Effector CD8-positive, alpha-beta T cell (primary cell): ENCODE measurements at places on chromosomes 3 and 15.

GRCh38 chr3:180804916-180805315, 107.6 kb upstream of the FXR1 start:
- no peak for DNase-seq

- DNase-seq: no peak
Measured at GRCh38 chr15:69156736-69157381, 3.6 kb upstream of the GLCE start.

GRCh38 chr3:15804553-15805095, 6.8 kb upstream of the ANKRD28 start:
- DNase-seq: no peak

DNA sequence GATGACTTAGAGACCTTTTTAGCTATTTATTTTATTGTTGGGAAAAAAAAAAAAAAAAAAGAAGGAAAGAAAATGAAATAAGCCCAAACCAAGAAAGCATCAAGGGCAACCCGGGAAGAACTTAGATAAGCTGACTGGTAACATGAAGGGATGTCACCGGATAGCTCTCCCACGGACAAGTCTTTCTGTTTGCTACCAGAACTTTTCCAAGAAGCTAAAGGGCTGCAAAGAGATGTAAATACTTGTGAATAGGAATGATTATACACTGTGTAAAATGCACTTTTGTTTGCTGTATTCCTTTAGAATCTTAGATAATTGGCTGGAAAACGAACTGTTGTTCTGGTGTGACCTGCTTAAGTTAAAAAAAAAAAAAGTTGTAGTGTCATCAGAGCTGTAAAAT, 2.8 kb downstream of the FOXB1 start:
- no peak for DNase-seq

DNA sequence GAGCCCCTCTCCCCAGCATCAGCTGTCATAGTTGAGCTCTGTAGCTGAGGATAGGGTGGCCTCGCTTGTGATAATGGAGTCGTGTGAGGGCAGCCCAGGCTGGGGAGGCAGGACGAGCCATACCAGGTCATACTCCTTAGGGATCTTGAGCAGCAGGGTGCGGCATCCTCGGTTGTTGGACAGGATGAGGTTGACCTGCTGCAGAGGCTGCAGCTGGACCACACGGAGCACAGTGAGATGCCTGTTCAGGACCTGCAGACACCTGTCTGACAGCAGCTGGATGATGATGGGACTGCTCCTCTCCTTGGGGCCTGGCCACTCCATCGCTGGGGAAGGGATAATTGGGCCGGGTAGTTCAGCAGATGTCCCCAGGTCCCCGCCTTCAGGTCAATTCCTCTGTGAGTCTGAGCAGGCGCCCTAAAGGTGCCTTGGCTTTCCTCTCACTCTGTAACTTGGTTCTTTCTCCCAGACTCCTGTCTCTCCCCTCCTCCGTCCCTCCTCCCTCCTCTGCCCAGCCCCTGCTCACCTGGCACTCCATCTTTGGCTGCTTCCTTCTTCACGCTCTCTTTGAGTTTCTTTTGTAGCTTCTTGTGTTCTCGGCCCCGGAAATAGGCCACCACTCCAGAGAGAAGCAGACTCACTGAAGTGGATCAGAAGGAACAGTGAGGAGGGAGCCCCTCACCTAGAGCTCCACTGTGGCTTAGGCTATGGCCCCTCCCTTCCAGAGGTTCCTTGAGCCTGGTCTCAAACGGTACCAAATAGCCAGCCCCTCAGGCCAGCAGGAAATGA, 7.8 kb downstream of the DUOX2 start:
- DNase-seq: no peak

DNA sequence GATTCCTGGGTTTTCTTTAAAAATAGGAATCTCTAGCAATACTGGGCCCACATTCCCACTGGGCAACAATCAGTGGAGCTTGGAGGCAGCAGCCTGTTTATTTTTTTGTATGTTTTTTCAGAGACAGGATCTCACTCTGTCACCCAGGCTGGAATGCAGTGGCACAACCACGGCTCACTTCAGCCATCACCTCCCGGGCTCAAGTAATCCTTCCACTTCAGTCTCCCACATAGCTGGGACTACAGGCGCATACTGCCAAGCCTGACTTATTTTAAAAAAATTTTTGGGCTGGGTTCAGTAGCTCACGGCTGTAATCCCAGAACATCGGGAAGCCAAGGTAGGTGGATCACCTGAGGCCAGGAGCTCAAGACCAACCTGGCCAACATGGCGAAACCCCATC, 29.1 kb upstream of the GNB5 start:
- no peak for DNase-seq

DNA sequence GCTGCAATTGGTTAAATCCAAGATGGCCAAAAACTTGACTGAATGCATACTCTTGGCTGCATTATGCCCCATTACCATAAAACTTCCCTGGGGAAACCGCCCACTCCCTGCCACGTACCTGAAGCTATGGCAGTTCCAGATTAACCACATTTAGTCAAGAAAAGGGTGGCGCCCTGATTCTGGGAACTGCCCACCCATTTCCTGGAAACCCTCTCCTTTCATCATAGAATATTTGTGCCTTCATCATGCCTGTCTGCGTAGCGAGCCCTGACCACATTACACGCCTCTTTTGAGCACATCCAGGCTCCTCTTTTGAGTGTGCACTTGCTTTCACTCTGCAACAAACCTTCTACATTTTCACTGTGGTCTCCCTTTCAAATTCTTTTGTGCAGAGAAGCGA, 5.2 kb downstream of the LINS1 start:
- peak; percentile 90 for DNase-seq

GRCh38 chr3:150346981-150347863, 60.9 kb upstream of the TSC22D2 start:
- DNase-seq: no peak

GRCh38 chr3:194688200-194688740, 2.6 kb downstream of the FAM43A start:
- DNase-seq: no peak

- no peak for DNase-seq
Measured at GRCh38 chr3:139894643-139894989, 40.4 kb upstream of the CLSTN2 start.

DNA sequence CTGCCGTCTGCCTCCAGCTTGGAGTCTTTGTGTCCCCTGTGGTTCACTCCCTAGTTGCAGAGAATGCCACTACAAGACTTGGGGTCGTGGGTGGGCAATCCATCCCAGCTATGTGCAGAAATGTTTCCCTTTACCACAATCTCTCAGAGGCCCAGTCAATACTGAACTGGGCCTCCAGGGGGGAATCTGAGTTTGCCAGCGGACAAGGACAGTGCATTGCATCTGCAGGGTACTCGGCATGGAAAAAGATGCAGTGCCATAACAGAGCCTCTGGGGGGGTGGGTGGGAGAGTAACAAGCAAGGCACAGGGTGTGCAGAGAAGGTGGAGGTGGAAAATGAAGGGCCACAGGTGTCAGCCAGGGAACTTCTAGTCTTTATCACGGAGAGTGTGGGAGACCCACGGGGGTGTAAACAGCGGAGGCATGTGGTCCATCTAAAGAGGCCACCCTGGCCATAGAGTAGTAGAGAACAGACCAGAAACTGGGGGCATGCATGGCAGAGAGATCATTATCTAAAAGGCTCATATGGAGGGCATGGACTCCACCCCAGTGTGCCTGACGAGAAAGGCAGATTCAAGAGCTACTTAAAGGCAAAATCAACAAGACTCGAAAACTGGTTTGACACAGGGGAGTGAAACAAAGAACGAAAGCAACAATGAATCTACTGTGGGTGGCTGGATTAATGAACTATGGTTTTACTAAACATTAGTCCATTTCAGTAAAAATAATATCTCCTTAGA, 182.4 kb downstream of the ANXA2 start:
- no peak for DNase-seq

DNA sequence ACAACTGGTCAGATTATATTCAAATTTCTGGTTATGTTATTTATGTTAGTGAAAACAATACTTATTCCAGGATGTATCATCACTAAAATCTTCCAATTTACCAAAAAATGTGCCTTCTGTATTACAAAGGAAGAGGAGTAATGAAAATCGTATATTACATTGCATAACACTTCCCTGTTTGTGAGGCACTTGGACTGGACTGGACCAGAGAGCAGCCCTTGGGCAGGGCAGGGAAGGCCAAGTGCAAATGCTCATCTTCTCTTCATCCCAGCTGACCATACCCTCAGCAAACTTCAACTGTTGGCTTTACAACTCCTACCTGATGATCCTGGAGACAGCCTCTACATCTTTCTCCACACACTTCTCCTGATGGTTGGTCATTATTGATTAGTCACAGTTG, 285.7 kb upstream of the MME start:
- DNase-seq: no peak

- DNase-seq: no peak
Measured at GRCh38 chr3:86251781-86252180, 739.2 kb downstream of the VGLL3 start.

- DNase-seq: no peak
Measured at GRCh38 chr3:174308736-174309135, 550.4 kb upstream of the NAALADL2 start.

GRCh38 chr3:39980058-39980457, 170.6 kb downstream of the MYRIP start:
- DNase-seq: no peak

DNA sequence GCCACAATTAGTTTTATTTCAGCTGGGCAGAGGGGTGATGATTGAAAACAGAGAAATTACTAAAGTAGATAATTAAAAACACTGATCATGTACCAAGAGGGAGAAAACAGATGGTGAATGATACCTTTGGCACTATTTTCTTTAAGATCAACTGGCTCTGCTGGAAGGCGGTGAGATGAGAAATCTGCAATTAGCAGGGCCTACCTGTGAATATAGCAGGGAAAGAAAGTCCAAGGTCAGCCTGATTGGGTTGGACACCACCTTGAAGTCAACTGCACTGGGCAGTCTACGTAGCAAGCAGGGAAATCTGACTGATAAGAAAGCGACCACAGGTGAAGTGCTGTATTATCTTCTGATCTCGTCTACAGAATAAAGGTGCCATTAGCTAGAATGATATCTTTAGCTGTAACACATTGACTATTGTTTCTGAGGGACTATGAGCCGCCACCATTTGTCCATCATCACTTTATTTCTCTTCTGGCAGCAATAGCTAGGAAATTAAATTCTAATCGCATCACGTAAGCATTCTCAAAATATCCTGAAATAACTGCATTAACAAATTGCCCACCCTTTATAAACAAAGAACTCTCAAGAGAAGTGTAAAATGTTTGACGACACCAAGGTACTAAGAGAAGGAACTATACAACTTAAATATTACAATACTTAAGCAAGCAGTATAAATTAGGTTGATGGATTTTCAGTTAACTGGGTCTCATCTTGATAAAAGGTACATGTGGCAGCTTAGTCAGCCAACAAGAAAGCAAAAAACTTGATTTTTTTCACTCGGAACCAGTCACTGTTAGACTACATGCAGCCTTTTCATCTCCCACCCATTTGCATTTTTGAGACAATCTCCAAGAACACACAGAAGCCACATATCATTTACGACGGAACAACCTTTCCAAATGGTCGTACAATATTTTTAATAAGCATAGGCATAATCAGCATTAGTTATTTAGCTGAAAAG, 1.3 kb downstream of the NEDD4 start:
- no peak for DNase-seq

DNA sequence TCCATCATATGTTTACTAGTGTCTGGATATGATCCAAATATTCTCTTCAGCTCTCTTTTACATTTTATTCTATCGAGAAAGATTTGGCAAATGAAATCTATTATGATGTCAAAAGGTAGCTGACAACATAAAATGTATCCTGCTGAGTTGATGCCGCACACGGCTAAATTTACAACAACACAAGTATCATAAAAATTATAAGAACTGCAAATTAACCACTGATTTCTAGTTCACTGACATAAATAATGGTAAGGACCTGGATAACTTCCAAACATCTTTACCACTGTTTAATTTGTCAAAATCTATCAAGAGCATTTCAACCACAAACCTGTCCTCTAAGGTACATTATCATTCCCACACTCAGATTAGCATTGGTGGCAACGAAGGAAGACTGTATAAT, 244.5 kb downstream of the FOXP1 start:
- no peak for DNase-seq

DNA sequence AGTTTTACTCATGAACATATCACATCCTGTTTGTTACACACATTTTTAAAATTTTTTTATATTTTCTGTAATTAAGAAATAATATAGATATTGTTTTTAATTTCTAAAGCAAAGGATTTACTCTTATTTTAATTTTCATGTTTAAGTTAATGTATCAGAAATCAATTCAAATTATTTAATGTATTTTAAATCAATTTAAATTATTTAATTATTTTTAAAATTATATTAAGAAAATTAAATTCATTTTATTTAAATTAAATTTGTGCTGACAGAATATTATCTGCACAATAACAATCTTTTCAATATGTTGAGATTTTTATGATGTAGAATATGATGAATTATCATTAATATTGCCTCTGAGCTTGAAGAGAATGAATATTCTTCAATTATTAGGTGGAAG, 681.2 kb upstream of the ALCAM start:
- DNase-seq: no peak

GRCh38 chr3:179512378-179512777, 50.3 kb upstream of the ACTL6A start:
- no peak for DNase-seq

DNA sequence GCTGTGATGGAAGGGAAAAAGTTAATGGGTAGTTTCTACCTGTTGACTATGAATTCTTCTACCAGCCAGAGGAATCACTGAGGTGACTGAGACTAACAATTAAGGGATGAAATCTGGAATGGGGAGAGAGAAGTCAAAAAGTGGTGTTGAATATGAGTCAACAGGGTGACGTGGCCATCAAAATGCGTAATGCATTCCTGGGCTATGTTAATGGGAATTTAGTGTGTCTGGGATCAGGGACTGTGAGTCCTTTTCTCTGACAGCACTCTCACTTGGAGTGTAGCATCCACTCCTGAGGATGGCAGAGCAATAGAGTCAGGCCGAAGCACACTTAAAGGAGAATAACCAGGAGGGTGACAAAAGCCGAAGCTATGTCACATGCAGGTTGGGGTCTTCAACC, 60.4 kb downstream of the MESD start:
- no peak for DNase-seq

- no peak for DNase-seq
Measured at GRCh38 chr3:45991341-45991740, 4.3 kb downstream of the FYCO1 start.

GRCh38 chr15:100400996-100401395, 59.2 kb upstream of the ADAMTS17 start:
- DNase-seq: no peak

DNA sequence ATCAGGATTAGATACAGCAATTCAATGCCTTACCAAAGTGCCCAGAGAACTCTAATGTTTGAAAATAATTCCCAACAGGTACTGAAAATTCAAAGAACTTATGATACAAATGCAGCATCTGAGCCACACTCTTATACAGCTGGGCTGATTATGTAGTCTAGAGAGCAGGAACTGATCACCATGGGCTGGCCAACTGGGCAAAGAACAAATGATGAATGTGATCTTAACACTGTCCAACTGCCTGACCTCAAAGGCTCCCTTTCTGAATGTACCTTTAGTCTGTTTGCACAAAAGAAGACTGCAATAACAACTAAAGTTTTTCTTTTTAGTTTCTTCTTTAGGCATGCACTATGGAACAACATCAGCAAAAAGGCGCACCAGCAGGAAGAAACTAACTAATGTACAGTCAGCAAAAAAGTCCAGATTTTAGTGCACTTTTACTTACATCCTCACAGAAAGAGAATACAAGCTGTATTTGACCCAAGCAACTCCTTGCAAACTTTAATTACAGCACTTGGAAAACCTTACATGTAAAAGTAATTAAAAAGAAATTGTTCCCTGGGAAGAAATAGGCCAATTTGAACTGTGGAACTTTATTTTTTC, 1095.1 kb downstream of the IGSF11 start:
- DNase-seq: no peak

- no peak for DNase-seq
Measured at GRCh38 chr15:78695854-78696253, 54.8 kb upstream of the CHRNB4 start.

GRCh38 chr3:160738048-160738447, 18.0 kb upstream of the PPM1L start:
- DNase-seq: no peak
